NCI-H510A (cell line): ENCODE measurements at places on chromosomes 3 and 15.
A peak's percentile ranks its signal among the peaks of the same experiment; 100 is the strongest.

- DNase-seq = no peak
These were observed 69.5 kb downstream of the KLF15 start for GRCh38 chr3:126287536-126288241.

DNA sequence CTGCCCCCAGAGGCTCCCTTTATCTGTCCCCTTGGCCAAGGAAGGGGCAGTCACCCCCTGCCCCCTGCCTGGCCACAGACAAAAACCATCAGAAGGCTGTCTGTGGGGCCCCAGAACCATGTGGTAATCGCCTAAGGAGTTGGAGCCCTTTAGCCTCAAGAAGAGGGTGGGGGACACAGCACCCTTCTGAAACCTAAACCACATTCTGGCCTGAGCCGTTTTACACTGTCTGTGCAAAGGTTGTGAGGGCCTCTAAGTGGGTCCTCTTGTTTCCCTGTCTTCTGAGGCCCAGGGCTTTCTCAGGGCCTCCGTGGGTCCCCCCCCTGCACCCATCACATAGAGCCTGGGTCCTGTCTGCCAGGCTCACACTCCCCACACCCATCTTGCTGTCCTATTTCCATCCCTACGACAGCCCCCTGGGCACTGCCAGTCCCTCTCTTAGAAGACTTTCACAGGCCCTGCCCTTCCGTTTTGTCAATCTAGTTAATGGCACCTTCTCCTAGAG is 17.9 kb upstream of the RPUSD3 start:
- no peak for DNase-seq

GRCh38 chr3:134535186-134535970 is 49.5 kb downstream of the CEP63 start:
- DNase-seq = no peak

- DNase-seq = peak; percentile 44
These were observed 155.5 kb downstream of the GOLIM4 start for GRCh38 chr3:167940241-167940640.

DNA sequence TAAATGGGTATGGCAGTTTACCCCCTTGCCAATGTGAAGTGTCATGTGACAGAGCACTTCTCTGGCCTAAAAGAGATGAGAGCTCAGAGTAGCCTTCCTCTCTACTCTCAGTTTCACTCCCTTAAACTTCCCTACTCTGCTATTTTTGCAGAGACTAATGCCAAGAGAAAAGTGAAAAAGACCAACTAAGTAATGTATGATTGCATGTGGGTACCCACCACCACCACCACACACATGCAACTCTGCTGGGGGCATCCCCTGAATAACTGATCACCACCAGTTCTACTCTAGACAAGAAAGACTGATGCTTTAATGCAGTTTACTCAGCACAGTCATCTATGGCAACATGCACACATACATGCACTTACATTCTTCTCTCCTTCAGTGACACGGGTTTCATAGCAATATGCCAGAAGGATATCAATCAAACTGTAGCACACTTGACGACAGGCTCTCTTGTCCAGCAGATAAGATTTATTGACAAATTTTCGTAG is 31.3 kb downstream of the SHQ1 start:
- no peak for DNase-seq

GRCh38 chr15:41263891-41264351 is 32.9 kb downstream of the CHP1 start:
- no peak for DNase-seq

DNA sequence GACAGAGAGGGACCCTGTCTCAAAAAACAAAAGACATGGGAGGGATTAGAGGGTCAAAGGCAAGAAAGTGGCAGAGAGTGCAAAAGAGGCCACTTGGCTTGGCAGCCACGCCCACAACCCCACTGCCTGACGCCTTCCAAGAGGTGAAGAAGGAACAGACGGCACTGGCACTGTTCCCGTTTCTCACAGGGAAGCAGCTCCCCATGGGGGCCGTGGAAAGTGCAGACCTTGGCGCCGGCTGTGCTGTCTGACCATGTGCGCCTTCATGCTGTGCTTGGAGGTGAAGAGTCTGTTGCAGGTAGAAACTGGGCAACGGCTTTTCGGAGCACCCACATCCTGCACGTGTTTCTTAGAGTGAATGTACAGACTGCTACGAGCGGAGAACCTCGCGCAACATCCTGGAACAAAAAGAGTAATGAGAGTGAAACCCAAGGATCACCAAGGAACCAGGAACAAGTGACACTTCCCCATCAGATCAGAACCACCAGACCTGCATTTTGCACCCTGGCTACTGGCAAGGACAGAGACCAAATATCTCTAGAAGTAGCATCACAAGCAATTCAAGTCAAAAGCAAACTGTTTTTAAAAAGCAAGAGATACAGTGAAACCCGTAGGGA is 9.7 kb downstream of the ZXDC start:
- DNase-seq = no peak

GRCh38 chr3:42900226-42901072 is 5.5 kb upstream of the ZNF662 start:
- DNase-seq = no peak
